ENCODE measurements at places on chromosomes 1 and 21.
A peak's percentile ranks its signal among the peaks of the same experiment; 100 is the strongest.

- DNase-seq = no peak
These were observed 361.5 kb upstream of the ZP4 start for GRCh38 chr1:238252033-238252802.

GRCh38 chr1:11522400-11523235 is 43.7 kb downstream of the DISP3 start:
- DNase-seq = no peak

- DNase-seq = no peak
These were observed 369.1 kb upstream of the VAMP3 start for GRCh38 chr1:7401814-7402547.

DNA sequence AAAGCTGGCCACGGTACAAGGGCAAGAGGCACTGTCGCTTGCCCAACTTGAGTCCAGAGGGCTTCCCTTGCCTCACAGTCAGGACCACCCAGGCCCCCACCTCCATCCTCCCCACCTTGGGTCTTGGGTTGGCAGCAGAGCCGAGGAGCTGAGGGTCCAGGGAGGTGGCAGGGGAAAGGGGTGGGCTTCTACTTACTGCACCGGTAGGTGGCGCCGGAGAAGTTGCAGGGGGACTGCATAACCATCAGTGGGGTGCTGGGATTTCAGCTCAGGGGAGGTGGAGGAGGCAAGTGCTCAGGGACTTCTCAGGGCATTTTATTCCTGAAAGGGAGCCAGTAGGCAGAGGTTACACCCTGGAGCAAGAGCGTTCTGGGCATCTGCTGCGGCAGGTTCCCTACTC is 44.0 kb downstream of the TRIM62 start:
- peak; percentile 11 for DNase-seq

DNA sequence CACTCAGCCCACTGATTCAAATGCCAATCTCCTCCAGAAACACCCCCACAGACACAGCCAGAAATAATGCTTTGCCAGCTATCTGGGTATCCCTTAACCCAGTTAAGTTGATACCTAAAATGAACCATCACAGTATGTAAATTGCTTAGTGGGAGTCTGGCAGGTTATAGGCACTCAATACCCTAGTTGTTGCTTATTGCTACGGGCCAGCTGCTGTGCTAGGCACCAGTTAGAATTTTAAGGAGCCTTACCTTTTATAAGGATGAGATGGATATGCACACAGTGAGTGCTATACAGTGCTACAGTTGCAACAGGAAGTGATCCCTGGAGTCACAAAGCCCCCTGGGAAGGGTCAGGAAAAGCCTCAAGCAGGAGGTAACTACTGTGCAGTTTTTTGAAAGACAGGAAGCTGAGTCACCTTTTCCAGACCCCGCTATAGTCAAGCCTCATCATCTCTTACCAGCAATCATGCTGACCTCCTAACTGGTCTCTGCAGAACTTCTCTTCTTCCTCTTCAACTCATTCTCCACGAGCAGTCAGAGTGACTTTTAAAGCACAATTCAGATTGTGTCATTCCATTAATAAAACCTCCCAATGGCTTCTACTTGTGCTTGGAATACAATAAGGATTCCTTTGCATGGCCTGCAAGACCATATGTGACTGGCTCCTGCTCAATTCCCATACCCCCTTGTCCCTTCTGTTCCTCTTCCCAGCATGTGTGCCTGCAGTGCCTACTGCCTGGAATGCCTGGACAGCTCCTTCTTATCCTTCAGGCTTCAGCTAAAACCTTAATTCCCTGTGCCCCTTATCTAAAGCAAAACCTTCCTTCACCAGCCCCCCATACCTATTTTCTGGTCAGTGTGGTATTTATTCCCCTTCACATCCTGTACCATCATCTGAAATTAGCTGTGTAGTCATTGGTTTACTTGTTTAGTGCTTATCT is 10.4 kb upstream of the TLR5 start:
- no peak for DNase-seq

- DNase-seq = no peak
These were observed 4.4 kb upstream of the FLVCR1 start for GRCh38 chr1:212853658-212854057.

DNA sequence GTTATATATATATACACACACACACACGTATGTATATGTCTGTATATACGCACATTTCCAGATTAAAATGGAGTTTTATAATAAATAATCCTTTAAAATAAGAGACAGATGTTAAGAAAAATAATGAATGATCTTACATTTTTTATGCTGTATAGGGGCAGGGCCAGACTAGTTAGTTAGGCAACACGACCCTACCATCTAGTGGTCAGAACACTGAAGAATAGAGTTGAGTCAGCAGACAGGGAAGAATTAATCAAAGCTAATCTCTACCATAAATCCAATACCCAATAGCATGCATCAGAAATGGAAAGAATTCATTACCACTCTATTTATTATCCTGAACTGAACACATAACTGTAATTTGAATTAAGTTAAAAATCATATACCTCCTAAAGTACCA is 156.7 kb downstream of the BRINP3 start:
- no peak for DNase-seq

DNA sequence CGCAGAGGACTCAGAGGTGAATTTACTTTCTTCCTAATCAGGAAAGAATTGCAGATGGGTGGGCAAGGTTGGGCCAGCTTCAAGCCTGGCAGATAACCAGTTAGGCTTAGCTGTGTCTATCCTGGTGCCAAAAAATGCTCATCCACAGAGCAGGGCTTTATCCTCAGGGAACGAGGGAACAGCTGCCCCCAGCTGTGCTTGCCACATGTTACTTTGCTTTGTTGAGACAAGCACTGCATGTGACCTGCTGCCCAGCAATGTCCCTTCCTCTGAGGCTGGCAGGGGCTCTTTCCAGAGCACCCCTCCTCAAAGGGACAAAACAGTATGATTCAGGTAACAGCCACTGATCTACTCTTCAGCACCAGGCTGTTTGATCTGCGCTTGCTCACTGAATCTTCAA is 505.1 kb upstream of the USP24 start:
- DNase-seq = no peak

GRCh38 chr1:93446837-93447451 is 974 bp upstream of the FNBP1L start:
- no peak for DNase-seq

- no peak for DNase-seq
These were observed 18.4 kb downstream of the HHAT start for GRCh38 chr1:210347112-210347511.

GRCh38 chr1:211524521-211524920 is 32.6 kb upstream of the RD3 start:
- DNase-seq = no peak

GRCh38 chr1:161217831-161218230 is 2.7 kb downstream of the FCER1G start:
- DNase-seq = no peak

- no peak for DNase-seq
These were observed 11.5 kb upstream of the MYOC start for GRCh38 chr1:171663854-171664575.

GRCh38 chr1:17663646-17664045 is 91.5 kb upstream of the ACTL8 start:
- no peak for DNase-seq

GRCh38 chr21:17900281-17900989 is 81.3 kb upstream of the C21orf91 start:
- DNase-seq = no peak

DNA sequence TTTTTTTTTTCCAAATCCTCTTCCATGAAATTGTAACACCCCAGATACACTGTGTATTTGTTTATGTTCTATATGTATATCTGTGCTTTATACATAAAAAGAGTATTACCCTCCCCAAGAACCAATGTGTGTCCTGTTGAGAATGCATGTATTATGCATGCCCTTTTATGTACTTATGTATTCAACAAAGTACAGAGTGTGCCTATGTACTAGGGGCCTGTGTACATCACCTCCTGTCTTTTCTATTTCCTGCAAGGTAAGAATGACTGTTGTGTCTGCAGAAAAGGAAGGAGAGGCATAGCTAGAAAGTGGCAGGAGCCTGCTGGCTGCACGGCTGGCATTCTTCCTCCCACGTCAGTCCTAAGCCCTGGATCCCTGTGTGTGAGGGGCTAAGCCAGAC is 7.0 kb downstream of the TMEM61 start:
- no peak for DNase-seq

DNA sequence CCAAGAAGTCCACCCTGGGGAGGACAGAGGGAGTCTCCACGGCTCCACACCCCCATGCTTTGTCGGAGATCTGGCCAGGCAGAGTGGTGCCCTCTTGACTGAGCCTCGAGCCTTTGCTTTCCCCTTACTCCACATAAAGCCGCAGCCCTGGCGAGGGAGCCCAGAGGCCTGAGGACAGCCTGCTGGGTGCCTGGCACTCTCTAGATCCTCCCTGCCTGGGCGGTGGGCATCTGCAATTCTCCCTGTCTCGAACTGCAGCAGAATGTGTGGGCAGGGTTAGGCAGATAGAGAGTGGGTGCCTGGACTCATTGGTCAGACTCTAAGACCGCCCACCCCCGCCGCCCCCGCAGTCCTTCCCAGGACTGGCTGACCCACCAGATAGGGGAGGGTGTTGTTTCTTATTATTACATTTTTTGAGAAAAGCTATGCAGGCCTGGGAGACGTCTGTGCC is 13.9 kb downstream of the EPHX1 start:
- DNase-seq = no peak

- DNase-seq = no peak
These were observed 6.5 kb upstream of the LRRC39 start for GRCh38 chr1:100184536-100184935.

DNA sequence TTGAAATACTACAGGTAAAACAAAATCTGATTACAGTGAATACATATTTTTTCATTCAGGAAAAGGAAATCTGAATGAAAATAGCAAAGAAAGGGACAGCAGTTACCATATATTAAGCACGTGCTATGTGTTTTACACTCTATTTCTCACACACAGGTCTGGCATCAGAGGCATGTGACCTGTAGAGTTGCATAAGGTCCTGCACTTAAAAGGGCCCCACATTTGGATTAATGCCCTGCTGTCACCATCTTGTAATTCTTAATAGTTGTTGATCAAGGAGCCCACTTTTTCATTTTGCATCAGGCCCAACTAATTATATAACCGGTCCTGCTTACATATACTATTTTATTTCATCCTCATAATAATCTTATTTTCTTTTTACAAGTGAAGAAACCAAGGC is 125.8 kb downstream of the LRRC40 start:
- no peak for DNase-seq

DNA sequence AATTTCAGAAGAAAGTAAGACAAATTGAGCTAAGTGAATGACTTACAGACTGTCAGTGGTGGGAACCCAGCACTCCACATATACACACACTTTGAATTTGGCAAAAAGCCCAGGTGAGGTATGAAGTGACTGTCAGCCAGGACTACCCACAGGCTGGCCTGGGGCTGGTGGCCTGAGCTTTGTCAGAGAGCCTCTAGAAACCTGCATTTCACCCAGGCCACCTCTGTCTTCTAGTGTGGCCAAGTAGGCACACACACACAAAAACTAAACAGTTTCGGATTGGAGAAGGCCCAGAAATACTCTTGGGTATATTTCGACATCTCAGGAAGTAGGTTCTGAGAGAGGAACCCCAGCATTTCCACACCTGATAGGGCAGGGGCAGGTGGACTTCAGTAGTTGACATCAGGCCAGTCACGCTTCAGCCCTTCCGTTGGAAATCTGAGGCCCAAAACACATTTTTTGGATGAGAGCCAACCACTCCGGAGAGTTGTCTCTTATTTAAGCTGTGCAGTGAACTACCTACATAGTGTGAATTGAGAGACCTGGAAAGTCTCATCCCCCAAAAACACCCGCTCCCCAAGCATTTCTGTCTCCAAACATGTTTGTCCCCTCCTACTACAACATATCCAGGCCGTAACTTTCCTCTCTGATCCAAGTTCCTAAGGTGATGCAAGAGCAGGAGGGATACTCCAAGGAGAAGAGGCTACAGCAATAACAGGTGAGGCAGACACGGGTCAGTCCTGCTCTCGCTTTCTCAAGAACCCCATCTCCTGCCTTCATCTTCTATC is 167.2 kb upstream of the PROX1 start:
- no peak for DNase-seq

GRCh38 chr1:46774297-46774696 is 24.5 kb upstream of the CYP4B1 start:
- DNase-seq = no peak

DNA sequence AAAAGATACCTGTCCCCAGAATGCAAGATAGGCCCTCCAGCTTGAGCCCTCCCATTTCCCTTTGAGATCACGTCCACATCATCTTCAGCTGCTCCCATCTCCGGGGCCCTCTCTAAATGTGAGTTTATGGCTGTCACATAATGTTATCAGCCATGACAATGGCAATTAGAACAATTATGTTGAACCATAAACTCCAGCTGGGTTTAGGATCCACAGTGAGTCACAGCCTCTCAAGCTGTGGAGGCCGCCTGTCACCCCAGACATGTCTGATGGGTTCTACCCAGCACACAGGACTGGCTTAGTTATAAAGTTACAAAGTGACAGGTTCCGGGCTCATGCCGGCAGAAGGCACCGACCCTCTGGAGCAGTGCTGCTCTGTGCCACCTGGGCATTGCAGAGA is 597.3 kb downstream of the PTPRU start:
- no peak for DNase-seq

DNA sequence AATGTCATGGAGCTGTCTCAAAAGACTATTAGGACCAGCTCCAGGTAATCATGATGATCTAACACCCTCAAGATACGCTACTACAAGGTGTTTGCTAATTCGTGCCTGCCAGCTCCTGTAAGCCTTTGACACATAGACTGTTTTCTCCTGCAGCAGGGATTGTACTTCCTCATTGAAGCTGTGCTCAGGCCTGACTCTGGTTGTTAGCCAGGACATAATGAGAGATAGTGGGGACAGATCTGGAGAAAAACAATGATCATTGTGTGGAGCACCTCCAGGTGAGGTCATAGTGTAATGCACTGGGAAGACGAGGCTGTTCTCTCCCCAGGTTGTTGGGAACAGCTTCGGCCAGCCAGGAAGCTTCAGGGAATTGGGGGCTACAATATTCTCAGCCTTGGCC is 94.6 kb downstream of the SETD4 start:
- no peak for DNase-seq

DNA sequence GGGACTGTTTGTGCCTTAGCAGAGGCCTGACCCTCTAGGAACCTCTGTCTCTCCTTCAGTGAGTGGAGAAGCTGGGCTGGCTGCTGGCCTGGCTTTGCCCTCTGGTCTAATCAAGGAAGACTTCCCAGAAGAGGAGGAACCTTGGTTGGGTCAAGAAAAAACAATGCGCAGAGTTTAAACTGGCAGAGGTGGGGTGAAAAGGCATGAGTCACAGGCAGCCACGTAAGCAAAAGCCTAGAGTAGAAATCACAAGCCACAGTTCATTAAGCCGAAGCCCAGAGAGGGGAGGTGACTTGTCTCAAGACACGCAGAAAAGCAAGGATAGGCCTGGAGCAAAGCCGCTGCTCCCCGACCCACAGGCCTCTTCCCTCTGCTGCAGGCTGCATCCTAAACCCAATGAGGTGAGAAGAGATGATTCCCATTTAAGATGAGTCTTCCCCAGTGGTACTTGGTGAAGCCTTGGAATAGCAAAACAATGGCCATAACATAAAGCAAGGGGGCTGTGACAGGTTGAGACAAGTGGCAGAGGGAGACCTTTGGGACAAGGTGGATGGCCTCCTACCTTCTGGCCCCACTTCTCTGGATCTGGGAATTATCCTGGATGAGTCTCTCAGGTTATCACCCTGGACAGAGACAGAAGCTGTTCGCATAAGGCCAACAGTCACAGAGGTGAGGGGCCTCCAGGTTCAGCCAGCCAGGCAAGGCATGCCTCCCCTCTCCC is 7.7 kb downstream of the PDZK1IP1 start:
- no peak for DNase-seq

- DNase-seq = no peak
These were observed 508.6 kb downstream of the PTPRU start for GRCh38 chr1:29744684-29745490.

Measured in effector CD4-positive, alpha-beta T cell (primary cell).